GOT3 (cell line): ENCODE measurements at places on chromosomes 6 and 20.

- no peak for DNase-seq
Observed at GRCh38 chr20:58511861-58512260, 3.3 kb downstream of the APCDD1L start.

GRCh38 chr6:2773449-2773848 lies 8.3 kb downstream of the WRNIP1 start:
- DNase-seq: no peak

- DNase-seq: no peak
Observed at GRCh38 chr6:147986846-147987245, 355.8 kb upstream of the SASH1 start.

GRCh38 chr6:168028181-168028580 lies 30.7 kb downstream of the KIF25 start:
- no peak for DNase-seq

DNA sequence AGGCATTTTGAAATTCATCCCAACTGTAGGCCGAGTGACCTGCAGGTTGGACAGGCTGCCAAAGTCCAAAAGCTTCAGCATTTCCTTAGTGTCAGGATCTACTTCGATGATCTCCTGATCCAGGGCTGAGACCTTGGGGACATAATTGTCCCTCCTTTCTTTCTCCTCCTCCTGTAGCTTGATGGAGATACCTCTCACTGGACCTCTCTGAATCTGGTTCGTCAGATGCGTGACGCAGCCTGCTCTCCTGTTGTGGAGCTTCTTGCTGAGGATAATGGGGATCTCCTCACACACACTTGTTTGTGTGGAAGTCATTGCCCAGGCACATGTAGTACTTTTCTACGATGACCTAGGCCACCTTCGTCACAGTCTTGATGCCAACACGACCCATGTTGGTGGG lies 1.5 kb upstream of the MAS1L start:
- DNase-seq: no peak

DNA sequence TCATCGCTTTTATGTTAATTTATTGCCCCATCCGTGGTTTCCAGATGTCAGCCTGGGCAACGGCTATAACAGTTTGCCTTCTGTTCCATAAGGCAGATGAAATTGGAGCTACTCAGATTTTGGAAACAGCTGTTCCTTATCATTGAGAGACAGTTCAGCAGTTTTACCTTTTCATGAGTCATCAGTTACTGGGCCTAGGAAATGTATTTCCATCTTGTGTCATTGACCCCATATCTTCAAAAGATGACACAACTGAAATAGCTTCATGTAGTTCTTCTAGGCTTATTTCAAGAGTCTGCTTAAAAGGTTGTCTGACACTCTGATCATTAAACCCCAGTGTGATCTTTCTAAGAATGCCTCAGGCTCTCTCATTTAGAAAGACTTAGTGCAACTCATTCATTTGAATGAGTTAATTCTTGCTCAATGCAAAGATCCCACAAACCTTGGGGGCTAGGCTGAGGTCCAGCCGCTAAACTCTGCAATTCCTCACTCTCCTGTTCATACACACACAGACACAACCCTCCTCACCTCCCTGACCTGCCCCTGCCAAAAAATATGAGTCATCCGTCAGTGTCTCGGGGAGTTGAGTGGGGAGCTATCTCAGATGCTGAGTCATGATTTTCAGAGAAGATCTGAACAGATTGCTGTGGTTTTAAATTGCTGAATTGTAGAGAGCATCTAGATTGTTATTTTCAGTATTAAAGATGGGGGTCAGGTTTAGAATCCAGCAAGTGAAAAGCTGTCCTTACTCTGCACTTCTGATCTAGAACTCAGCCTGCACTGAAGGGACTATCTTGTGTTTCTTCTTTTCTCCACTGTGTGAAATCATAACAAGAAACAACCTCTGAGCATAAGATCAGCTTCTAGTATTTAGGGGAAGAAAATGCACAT lies 61.8 kb downstream of the RPP40 start:
- peak; percentile 29 for DNase-seq

DNA sequence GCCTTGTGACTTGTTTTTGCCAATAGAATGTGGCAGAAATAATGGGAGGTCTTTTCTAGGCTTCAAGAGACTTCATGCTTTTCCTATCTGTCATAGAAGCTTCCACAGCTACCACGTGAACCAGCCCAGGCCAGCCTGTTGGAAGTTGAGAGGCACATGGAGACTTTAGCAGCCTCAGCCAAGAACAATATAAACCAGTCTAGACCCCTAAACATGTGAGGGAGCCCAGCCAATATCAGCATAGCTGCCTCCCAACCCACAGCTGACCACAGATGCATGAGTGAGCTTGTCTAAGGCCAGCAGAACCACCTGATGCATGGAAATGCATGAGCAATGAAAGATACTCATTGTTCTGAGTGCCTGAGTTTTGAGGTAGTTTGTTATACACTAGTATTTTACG lies 540.7 kb upstream of the BTBD3 start:
- DNase-seq: no peak

DNA sequence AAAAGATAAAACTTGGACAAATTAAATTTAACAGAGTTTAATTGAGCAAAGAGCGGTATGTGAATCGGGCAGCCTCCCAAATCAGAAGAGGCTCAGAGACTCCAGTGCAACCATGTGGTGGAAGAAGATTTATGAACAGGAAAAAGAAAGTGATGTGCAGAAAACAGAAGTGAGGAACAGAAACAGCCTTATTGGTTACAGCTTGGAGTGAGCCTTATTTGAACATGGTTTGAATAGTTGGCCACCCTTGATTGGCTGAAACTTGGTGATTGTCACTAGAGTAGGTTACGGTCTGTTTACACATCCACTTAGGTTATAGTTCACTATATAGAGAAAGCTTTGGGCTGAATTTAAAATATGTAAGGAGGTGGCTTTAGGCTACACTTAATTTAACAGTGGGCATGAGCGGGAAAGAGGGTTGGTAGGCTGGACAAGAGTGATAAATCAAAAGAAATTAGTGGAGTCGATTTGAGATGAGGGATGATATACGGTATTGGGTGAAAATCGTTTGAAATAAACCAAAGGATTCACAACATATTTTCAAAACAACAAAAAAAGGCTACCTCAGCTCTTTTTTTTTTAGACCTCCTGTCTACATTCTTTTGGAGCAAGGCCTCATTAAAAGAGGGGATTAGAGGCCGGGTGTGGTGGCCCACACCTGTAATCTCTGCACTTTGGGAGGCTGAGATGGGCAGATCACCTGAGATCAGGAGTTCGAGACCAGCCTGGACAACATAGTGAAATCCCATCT lies 84.3 kb upstream of the PREP start:
- no peak for DNase-seq

GRCh38 chr20:1146957-1147356 lies 28.6 kb downstream of the PSMF1 start:
- DNase-seq: no peak

GRCh38 chr6:56714982-56715456 lies 72.3 kb upstream of the DST start:
- DNase-seq: peak; percentile 18

GRCh38 chr20:9503526-9504245 lies 10.7 kb upstream of the LAMP5 start:
- no peak for DNase-seq

GRCh38 chr6:49326347-49326746 lies 136.7 kb downstream of the MMUT start:
- no peak for DNase-seq
